ENCODE measurements at places on chromosomes 11 and 22. TPM values are rescaled to one million over a fixed set of nuclear protein-coding genes. Genes with fewer than 3 reads are reported as not detected.

- DNase-seq = no peak
- peaks cover 16% of the 10 kb centered on the region for H3K4me1 ChIP-seq
- H3K4me3 ChIP-seq = no peak overlapping the region
- H3K36me3 ChIP-seq = no peaks in the 10 kb centered on the region
- H3K27ac ChIP-seq = no peak overlapping the region
- H3K27me3 ChIP-seq = no peaks in the 10 kb centered on the region
Measured at GRCh38 chr11:44620328-44620725, 54.9 kb downstream of the CD82 start.

APOBEC3F gene
- 7.7 TPM for total RNA-seq

HPX gene
- total RNA-seq = 2.3 TPM

- H3K4me3 ChIP-seq = no peak overlapping the region
- no peaks in the 10 kb centered on the region for H3K36me3 ChIP-seq
- H3K27me3 ChIP-seq = peaks cover 57% of the 10 kb centered on the region
- peaks cover 2% of the 10 kb centered on the region for H3K4me1 ChIP-seq
- H3K27ac ChIP-seq = peak overlapping the region; percentile 28
Measured at GRCh38 chr11:120240866-120241265, 926 bp downstream of the POU2F3 start.

DNA sequence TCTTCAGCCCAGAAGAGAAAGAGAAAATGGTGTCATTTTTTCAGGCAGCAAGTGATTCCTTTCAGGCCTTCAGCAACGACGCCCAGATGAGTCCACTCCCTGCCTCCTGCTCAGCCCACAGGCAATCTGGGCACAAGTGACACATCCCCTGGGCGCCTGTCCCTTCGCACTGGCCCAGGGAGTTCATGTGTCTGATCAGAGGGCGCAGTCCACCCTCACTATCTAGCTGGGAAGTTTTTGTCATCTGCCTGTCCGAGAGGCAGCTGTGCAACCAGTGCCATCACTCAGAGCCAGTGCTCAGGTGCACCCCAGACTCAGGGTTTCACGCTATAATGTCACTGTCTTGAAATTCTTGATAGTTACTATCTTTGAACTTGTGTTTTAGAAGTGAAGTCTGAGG is 1.4 kb upstream of the KCNQ1OT1 start:
- no peak for DNase-seq
- H3K27me3 ChIP-seq = no peaks in the 10 kb centered on the region
- H3K4me3 ChIP-seq = no peak overlapping the region
- H3K36me3 ChIP-seq = no peaks in the 10 kb centered on the region

- no peak overlapping the region for H3K27ac ChIP-seq
- H3K4me3 ChIP-seq = no peak overlapping the region
- no peaks in the 10 kb centered on the region for H3K27me3 ChIP-seq
- H3K4me1 ChIP-seq = peaks cover 3% of the 10 kb centered on the region
- peak; percentile 49 for DNase-seq
Measured at GRCh38 chr11:72305891-72306585, 62.1 kb upstream of the PHOX2A start.

GRCh38 chr11:65661599-65662246 is 993 bp downstream of the RELA start:
- H3K4me3 ChIP-seq = peak overlapping the region; percentile 79
- peaks cover 25% of the 10 kb centered on the region for H3K36me3 ChIP-seq
- no peak for DNase-seq
- no peaks in the 10 kb centered on the region for H3K27me3 ChIP-seq
- peaks cover 6% of the 10 kb centered on the region for H3K4me1 ChIP-seq
